Hypothalamus (tissue), 51 donors: ENCODE measurements at places on chromosomes 11 and 22.
A peak's percentile ranks its signal among the peaks of the same experiment; 100 is the strongest.

GRCh38 chr22:42906605-42907348, 49.7 kb upstream of the ARFGAP3 start:
- DNase-seq, result peak; percentile 48

DNA sequence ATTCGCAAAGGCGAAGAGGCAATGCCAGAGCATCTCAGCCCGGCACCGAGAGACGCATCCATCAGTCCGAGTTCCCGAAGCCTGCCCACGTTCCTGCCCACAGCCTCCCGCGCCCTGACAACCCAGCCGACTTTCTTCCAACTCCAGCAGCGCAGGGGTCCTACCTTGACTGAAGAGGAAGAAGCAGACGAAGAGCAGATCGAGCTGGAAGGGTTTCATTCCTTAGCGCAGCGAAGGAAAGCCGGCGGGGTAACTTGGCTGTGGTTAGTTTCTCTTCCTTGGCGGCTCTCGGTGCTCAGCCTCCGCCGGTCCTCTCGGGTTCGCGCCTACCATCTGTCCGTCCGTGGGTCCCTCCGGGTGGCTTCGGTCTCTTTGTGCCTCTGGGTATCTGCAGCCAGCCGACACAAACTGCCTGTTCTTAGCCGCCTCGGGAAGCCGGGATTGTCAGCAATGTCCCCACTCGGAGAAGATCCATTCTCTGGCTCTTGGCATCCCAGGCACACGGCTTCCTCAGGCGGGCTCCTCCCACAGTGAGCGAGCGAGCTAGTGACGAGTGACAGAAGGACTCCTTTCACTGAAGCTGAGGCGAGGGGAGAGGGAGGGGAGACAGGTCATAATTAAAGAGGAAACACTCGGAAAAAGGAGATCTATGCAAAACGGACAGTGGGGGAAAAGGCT, at the start of gene KIRREL3:
Gene KIRREL3 (minus strand): TSS at position 480 of the 678 bp plus-strand sequence.
- DNase-seq, result no peak

- DNase-seq, result no peak
These were observed 1.6 kb downstream of the ANKRD42 start for GRCh38 chr11:83195143-83195466.

DNA sequence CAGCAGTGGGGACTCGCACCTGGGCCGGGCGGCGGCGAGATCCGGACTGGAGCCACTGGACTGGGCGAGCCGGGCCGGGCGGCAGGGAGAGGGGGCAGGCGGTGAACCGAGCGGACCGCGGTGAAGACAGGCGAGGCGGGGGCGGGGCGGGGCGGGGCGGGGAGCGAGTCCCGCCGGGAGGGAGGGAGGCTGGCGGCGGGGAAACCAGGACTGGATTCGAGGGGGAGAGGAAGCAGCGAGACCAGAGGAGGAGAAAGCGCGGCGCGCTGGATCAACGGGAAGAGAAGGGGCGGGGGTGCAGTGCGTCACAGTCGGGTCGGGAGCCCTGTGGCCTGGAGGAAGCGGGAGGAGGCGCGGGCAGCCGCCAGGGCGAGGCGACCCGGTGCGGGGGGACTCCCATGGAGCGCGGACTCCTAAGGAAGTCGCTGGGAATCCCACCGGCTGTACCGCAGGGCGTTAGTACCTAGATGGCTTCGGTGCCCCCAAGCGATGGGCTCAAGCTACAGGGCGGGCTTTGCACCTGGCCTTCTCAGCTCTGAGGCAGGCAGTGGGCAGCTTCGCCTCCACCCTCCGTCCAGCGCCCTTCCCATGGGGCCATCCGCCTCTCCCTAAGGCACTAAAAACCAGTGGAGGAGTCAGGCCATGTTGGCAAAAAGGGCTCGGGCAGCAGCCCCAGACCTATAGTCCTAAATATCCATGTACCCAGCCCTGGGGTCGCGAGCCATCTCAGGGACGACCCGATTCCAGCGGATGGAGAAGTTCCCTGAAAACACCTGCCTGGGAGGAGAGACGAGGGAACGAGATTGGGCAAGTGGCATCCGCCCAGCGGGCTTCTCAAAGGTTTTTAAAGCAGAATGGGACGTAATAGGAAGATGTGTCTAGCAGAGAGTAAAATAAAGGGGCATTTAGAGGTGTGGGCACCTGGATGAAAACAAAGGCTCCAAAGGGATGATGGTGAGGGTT, at the start of gene TMEM121B:
Gene TMEM121B (minus strand): TSS at position 128 of the 963 bp plus-strand sequence. CDS start 233 bp downstream, outside the sequence.
- DNase-seq, result peak; percentile 30

GRCh38 chr22:27686534-27686933, 115.0 kb downstream of the MN1 start:
- DNase-seq, result peak; percentile 88
